ENCODE measurements at places on chromosomes 16 and 17. TPM values are rescaled to one million over a fixed set of nuclear protein-coding genes. Genes with fewer than 3 reads are reported as not detected.
A peak's percentile ranks its signal among the peaks of the same experiment; 100 is the strongest.

- DNase-seq, result no peak
Observed at GRCh38 chr17:64110379-64111152, 19.4 kb downstream of the ERN1 start.

DNA sequence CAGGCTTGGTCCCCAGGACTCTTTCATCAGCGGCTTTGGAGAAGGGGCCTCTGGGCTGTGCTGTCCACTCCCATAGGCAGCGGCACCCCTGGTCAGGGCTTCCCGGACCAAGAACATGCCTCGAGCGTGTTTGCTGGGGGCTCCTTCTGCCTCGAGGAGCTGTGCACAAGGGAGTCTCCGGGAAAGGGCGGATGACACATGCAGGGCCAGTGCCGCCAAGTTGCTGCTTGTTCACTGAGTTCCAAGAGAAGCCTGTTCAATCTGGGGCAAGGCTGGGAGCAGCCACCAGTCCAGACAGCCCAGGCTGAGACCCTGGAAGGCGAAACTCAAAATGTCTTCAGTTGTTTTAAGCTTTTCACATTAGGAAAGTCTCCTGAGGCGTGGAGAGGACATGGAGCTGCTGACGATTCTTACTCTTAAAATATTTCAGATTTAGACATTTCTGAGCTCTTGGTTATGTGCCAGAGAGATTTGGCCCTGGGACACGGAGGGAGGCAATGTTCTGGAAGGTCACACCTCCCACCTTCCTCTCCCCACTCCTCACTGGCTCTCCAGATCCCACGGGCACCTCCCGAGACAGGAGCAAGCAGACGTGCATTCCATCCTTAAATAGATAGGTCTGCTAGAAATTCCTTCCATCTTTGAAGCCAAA, 84.5 kb upstream of the ZNF469 start:
- DNase-seq, result peak; percentile 73

DNA sequence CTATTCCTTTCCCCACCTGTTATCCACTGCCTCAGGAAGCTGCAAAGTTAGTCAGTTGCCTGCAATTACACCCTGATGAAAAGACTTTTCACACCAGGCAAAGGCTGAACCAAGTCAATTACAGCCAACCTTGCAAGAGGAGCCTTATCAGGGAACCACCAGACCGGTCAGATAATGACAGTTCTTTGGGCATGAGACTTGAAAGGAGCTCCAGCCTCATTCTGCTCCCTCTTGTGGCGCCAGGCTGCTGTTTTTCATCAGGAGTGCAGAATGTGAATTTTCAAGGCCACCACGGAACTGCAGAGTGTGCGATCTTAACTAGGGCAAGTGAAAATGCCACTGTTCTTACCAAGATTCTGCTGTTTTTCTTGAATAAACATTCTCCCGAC, 22.5 kb downstream of the DNAI2 start:
- peak; percentile 94 for DNase-seq

- no peak for DNase-seq
Observed at GRCh38 chr17:82457929-82458178, 687 bp upstream of the NARF start.

GRCh38 chr17:29124925-29125273, 55.3 kb downstream of the MYO18A start:
- DNase-seq, result peak; percentile 42

DNA sequence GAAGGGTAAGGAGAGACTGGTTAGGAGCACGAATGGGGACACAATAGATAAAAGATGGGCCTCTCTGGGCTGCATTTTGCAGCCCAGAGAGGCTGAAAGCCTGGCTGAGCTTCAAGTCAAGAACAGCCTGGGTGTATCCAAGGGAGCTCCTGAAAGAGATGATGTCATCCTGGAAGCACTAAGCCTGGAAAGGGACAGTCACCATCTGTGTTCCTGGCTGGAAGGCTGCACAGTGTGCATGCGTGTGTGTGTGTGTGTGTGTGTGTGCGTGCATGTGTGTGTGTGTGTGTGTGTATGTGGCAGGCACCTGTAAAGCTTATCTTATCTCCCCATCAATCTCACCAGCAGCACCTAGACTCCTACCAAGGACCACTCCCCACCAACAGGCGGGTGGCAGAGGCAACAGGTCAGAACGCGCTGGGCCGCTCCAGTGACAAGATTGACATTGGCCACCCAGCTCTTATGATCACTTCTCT, 44.1 kb downstream of the COG7 start:
- DNase-seq, result no peak

Gene SPECC1
- 160 TPM for total RNA-seq

Gene CSH1
- total RNA-seq, result 0.71 TPM

DNA sequence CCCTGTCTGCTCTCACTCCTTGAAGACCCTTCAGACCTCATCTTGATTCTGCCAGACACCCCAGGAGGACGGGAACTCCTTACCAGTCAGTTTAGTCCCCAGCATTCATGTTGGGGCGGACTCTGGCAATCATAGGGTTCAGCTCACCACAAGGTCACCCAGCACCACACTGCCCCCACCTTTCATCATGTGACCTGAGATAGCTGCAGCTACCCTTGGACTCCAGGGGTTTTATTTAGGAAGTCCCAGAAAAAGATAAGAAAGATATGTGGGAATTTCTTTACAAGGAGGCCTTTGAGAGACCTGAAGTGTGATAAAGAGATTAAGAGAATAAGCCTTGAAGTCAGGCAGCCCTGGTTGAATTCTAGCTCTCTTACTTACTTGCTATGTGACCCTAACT, 59.8 kb upstream of the NLK start:
- DNase-seq, result no peak

Gene SNN
- total RNA-seq, result 10.3 TPM

GRCh38 chr16:68529608-68529930, 9.5 kb upstream of the ZFP90 start:
- DNase-seq, result no peak

Gene RPA1
- 31.7 TPM for total RNA-seq

GRCh38 chr17:45958994-45959665, 39.9 kb upstream of the STH start:
- DNase-seq, result no peak

Gene OTOP3
- 0.12 TPM for total RNA-seq

Gene KCNJ16
- 2.2 TPM for total RNA-seq

DNA sequence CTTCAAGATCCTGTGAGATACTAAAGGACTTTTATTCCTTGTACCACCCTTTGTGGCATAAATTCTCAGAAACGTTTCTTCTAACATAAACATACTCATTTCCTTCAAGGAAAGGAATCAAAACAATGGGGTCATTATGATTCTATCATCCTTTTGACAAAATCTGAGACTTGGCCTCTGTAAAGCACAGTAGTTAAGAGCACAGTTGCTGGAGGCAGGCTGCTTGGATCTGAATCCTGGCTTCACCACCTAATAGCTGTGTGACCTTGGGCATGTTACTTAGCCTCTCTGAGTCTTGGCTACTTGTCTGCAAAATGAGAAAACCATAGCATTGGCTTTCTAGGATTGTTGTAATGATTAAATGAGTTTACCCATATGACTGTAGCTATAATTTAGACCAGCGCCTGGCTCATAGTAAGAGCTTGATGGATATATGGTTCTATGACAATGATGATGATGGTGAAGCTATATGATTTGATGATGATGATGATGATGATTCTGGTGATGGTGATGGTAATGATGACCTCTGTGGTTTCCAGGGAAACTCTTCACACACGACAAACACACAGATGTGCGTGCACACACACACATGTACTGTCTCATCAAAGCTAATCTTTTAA, 6.1 kb upstream of the KRT31 start:
- no peak for DNase-seq

DNA sequence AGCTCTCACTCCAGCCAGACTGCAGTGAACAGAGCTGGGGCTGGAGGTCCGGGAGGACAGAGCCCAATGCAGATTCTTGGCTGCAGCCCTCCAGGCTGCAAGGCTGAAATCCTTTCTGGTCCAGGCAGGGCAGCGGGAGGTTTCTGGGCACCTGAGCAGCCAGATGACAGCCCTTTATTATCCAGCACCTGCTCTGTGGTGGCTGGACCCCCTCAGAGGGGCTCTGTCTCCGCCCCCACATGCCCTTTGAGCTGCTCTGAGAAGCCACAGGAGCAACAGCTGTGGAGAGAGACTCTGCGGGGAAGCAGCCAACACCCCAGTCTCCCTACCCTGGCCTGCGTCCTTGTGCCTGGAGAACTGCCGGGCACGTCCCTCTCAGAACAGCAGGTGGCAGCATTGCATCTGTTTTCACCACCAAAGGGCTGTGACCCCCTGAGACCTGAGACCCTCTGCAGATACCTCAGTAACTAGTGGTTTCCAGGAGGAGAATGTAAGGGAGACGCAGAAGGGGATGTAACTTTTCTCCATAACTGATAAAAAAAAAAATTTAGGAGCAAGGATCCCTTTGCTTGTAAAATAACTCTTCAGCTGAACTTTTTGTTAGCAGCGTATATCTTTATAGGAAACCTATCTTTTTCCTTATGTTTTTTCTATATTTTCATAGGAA, 3.7 kb upstream of the CNP start:
- peak; percentile 88 for DNase-seq

DNA sequence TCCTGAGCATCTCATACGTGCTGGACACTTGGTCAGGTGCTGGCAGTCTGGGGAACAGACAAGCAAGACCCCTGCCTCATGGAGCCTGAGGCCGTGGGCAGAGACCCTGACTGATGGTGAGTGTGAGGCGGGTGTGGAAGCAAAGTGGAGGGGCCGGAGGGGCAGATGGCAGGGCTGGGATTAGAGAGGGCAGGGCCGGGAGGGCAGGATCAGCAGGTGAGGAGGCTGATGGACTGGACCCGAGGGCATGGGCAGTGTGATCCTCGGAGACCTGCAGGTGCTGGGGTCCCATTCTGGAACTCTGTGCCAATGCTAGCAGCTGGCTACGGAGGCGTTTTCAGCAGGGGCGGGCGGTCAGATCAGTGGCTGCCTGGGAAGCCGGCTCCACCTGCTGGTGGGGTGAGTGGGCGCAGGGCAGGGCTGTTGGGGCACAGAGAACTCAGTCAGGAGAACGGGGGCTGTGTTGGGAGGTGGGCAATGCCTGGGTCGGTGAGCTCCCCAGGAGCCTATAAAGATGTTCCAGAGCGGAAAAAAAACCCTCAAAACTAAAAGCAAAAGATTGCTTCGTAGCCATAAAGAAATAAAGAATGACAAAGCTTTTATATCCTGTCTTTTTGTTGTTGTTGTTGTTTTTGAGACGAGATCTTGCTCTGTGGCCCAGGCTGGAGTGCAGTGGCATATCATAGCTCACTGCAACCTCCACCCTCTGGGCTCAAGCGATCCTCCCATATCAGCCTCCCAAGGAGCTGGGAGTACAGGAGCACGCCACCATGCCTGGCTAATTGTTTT, 8.9 kb upstream of the C16orf74 start:
- DNase-seq, result no peak
